Activated CD4-positive, alpha-beta T cell treated with anti-CD3 and anti-CD28 coated beads, Interleukin-2, amount 50 U/mL, for 48 hours (primary cell): ENCODE measurements at places on chromosomes 4 and X.

- DNase-seq, result no peak
Observed at GRCh38 chr4:7420661-7421040, 14.1 kb downstream of the PSAPL1 start.

- DNase-seq, result no peak
Observed at GRCh38 chr4:38149997-38150671, 189.9 kb downstream of the PTTG2 start.

DNA sequence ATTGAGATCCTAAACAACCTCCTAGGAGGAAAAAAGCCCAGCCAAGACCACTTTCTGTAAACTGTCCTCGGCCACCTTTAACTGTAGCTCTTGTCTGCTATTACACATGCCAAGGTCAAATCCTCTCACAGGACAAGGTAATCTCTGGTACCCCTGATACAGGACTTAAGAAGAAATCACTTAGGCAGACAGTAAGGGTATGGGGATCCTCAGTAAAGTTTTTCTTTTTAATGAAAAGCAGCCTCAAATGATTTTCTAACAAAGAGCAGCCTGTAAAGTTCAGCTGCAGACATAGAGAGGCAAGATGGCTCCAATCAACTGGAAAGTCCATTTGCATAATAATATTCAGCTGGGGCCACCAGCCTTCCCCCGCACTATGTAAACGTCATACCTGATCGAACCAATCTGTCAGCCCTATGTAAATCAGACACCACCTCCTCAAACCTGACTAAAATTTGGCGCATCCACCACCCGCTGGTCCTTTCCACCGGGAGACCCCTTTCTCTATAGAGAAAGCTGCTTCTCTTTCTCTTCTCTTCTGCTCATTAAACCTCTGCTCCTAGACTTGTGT lies 14.6 kb upstream of the MPP1 start:
- no peak for DNase-seq

GRCh38 chrX:6384371-6384770 lies 150.5 kb downstream of the VCX3A start:
- DNase-seq, result no peak

DNA sequence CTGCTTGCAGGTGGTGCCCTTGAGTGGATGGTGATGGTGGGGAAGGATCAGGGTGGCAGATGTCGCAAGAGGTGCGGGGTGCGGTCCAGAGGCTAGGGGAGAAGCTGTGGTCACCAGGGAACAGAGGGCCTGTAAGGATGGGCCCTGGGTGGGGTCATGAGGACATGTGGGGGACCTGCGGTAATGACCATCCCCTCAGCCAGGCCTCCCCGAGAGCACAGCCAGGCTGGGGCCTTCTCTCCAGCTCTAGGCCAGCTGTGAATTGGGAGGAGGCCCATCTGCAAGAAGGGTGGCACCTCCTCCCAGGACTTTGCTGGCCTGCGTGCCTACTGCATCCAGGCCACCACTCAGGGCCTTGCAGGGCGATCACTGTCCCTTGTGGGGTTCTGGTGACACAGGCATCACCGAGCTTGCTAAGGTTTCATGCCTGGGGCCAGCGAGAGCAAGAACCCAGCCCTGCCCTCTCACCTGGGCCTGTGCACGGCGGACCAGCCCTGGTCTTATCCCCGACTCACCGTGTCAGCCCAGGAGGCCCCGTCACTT lies 34.1 kb upstream of the MXD4 start:
- DNase-seq, result no peak

GRCh38 chrX:108557580-108557979 lies 117.9 kb downstream of the COL4A5 start:
- no peak for DNase-seq

- DNase-seq, result no peak
Observed at GRCh38 chr4:76447393-76447851, 12.4 kb downstream of the SHROOM3 start.

DNA sequence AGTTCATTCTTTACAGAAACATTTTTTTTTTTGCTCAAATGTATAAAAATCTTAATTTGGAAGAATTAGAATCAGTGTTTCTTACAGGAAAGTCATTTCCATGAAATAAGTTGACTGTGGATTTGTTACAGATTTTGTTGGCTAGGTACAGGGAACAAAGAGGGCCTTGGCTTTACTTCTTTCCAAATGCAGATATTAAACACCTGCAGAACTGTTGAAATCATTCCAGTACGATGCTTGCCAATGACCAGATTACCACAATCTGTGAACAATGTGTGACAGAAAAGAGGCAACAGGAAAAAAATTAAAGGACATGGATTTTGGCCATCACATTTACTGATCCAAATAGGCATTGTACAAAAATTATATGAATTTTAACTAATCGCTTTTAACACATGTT lies 70.8 kb downstream of the ANXA10 start:
- no peak for DNase-seq

DNA sequence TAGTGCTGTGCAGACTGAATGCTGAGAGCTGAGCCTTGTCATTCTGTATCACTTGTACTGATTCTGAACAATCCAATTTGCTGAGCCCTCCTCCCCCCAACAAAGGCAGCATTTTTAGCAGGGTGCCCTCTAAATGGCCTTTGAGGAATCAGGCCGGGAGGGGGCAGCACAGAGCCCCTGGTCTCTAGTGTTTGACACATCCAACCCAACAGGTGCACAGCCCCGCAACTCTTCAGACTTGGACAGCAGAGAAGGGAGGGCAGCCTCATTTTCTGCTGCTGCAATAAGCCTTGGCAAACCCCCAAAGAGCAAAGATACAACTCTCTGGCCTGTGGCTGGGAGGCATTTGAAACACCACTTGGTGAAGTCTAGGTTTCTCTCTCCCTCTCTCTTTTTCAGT lies 3.4 kb downstream of the ATP1B4 start:
- DNase-seq, result peak; percentile 64

DNA sequence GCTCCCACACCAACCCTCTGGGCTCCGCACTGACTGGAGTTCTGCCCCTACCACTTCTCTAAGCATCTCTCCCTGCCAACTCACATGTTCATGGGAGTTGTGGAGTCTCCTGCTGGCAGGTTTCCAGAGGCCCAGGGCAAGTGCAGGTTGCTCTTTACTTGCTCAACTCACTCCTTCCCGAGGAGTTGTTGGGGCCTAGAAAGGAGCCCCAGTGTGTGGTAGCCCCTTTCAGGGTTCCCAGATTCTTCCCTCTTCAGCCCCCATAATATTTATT lies 52.5 kb downstream of the POF1B start:
- DNase-seq, result no peak

- no peak for DNase-seq
Observed at GRCh38 chr4:99762728-99763127, 53.9 kb upstream of the DAPP1 start.
